Stimulated activated CD8-positive, alpha-beta memory T cell treated with anti-CD3 and anti-CD28 coated beads, Interleukin-4, amount 100 ng/mL, for 4 hours (primary cell): ENCODE measurements at places on chromosomes 7 and 10.

DNA sequence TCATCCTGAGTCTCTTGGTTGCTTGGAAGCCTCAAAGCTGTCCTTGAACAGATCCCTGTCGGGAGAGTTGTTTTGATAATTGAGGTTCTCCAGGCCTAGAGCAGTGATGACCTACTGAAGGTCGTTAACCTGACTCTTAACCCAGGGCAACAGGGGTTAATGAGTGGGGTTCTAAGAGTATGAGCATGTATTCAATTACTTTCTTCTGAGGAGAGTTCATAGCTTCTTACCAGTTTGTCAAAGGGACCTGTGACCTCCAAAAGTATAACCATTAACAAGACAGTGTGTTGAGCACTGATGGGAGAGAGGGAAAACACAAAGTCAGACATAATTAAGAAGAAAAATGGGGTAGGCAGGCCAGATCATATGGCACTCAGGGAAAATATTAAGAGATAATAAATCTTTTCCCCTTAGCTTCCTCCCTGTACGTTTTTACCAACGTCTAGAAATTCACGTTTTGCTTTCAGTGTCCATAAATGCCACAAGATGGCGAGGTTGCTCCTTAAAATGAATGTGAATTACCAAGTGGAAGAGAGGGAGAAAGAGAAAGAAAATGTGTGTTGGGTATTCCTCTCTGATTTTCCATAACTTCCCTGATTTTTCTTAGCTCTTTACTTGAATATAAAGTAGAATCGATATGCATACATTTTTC is 97.6 kb downstream of the SUGCT start:
- DNase-seq: no peak

DNA sequence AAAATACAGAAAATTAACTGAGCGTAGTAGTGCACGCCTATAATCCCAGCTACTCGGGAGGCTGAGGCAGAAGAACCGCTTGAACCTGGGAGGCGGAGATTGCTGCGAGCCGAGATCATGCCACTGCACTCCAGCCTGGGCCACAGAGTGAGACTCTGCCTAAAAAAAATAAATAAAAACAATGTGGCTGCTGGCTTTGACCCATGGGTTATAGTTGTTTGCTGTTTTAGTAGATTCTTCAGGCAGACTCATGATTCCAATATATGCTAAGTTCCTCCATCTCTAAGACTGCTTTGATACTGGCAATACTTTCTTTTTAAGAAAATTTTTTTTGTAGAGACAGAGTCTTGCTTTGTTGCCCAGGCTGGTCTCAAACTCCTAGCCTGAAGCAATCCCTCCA is 8.4 kb downstream of the OLAH start:
- no peak for DNase-seq

- DNase-seq: no peak
Observed at GRCh38 chr10:117536072-117536865, 6.3 kb upstream of the EMX2 start.

GRCh38 chr10:58291538-58292174 is 22.7 kb downstream of the CISD1 start:
- no peak for DNase-seq

DNA sequence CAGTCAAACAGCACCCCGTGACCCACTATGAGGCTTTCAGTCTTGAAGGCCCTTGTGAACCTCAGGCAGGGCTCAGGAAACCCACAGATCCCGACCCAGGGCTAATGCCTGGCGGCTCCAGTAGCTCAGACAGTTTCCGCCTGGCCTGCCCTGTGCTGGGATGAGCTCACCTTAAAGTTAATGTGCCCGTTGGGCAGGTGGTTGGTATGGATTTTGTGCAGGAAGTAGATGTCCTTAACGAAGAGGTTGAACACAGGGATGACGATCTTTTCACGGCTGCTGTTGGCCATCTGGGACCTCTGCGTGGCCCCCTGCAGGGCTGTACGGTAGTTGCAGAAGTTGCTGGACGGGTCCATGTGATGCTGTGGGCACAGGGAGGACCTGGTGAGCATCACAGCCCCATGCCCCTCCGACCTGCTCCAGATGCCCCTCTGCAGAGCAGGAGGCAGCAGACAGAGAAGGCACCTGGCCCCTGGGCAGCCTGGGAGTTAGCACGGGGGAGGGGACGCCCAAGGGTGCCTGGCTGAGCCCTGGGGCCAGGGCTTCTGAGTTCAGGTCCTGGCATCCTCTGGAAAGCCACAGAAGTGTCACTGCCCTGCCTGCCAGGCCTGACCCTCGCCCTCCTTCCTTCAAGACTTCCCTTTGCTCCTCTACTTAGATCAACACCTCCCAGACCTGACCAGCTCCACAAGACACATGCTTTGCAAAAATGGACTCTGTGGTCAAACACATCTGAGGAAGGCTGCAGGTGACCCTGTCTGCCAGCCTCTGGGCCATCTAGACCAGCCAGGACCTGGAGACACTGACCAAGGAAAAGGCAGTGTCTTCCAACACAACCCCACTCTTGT is 59.8 kb downstream of the CSGALNACT2 start:
- DNase-seq: no peak

DNA sequence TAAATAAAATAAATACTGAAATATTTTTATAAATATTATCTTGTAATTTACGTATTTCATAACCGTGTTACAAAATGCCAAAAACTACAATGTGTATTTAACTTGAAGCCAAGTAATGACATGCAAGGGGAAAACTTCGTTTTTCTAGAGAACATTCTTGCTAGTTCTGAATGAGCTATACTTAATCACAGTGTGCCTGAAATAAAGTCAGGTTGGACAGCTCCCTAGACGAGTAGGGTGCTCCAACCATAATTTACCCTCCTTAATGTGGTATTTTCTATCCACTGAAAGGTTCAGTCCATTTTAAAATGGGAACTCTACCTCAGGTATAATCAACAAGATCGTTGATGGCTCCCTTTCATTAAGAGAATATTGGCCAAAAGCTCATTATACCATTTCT is 194.5 kb upstream of the AHR start:
- DNase-seq: no peak

- no peak for DNase-seq
Observed at GRCh38 chr7:27734583-27734982, 5.4 kb upstream of the TAX1BP1 start.
